ENCODE measurements at places on chromosomes 1 and 21.

GRCh38 chr1:164950541-164950986 is 391.6 kb downstream of the PBX1 start:
- no peaks in the 10 kb centered on the region for H3K27me3 ChIP-seq
- DNase-seq = no peak
- no peak overlapping the region for H3K4me3 ChIP-seq
- peaks cover 12% of the 10 kb centered on the region for H3K36me3 ChIP-seq

DNA sequence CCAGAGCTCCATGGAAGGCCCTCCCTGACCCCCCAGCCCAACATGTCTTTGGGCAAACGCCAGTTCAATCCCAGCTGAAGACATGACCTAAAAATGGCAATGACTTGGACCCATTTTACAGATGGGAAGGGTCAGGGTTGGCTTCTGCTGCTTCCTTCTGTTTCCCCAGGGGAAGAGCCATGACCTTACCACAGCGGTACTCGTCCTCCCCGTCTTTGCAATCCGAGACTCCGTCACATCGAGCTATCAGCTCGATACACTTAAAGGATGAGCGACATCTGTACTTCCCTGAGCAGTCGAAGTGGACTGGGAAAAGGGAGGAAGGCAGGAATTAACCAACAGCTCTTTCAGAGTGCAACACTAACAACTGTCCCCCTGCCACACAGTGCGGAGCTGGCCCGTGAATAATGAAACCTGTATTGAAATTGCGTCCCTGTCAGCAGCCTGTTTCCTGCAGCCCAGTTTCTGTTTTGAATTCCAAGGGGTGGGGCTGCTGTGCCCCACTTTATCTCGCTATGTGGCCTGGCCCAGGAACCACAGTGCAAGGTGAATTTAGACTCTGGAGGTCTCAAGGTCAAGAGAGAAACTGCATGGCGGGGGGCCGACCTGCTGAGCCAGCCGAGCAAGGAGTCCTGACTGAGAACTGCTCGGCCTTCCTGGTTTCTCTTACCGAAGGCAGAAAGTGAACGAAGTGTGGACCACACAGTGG is 7.0 kb downstream of the TMPRSS3 start:
- DNase-seq = no peak
- no peak overlapping the region for H3K27ac ChIP-seq
- H3K36me3 ChIP-seq = no peaks in the 10 kb centered on the region
- peaks cover 9% of the 10 kb centered on the region for H3K4me1 ChIP-seq
- H3K4me3 ChIP-seq = no peak overlapping the region

DNA sequence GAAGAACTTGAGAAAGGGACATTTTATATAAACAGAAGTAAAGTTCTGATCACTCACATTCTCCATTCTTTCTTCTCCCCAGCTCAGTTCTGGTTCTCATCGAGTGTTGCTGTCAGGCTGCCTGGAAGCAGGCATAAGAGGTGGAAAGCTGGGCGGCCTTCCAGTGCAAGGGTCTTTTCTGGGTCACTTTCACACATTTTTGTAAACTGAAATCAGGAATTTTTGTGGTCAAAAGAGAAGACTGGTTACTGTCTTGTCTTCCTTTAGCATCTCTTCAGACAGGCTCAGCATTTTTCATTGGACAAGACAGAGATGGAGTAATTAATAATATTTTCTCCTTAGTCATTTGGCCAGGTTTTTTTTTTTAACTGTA is 93.7 kb downstream of the CTH start:
- peak; percentile 50 for DNase-seq
- H3K36me3 ChIP-seq = no peaks in the 10 kb centered on the region
- peak overlapping the region; percentile 86 for H3K27ac ChIP-seq
- H3K27me3 ChIP-seq = no peaks in the 10 kb centered on the region
- H3K4me1 ChIP-seq = peaks cover 27% of the 10 kb centered on the region

DNA sequence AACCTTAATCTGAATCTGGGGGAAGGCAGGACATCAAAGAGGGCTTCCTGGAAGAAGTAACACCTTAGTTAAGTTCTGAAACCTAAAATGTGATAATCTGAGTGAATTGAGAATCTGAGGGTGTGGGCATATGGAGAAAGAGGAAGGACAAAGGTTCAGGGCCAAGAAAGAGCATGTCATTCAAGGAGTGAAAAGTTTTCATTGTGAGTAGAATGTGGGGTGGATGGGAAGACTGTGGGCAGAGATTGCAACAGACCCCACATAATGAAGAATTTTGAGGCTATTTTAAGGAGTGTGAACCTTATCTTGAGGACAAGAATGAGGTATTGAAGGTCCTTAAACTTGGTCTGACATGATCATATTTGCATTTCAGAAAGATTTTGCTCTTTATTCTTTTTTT is 227.2 kb downstream of the PTGER3 start:
- no peak overlapping the region for H3K27ac ChIP-seq
- DNase-seq = no peak
- H3K4me3 ChIP-seq = no peak overlapping the region
- H3K36me3 ChIP-seq = no peaks in the 10 kb centered on the region

DNA sequence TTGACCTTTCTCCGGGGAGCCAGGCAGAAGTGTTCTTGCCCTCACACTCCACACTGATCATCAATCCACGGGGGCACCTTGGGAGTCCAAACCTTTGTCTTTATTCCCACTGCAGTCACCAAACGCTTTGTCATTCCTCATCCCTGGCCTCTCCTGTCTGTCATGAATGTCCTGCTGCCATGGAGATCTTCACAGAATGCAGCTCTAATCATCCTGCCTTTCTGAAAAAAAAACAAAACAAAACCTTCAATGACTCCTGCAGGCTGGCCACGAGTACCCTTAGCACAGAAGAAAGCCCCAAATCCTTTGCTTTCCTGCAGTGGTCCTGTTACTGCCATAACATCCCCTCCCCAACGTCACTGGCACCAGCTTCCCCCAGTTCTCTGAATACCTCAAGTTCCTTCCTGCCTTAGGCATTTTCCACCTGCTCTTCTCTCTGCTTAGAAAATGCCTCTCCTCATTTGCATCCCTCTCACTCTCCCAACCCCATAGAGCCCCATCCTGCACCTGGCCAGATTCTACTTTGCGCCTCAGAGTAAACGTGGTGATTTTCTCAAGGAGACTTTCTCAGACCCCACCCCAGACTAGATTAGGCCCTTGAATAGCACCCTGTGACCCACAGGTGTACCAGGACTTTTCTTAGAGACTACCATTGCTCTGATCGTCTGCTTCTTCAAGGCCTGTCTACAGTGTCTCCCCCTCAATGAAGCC is 131.2 kb downstream of the AK5 start:
- H3K27ac ChIP-seq = no peak overlapping the region
- DNase-seq = no peak
- no peak overlapping the region for H3K4me3 ChIP-seq
- peaks cover under 1% of the 10 kb centered on the region for H3K36me3 ChIP-seq
- H3K4me1 ChIP-seq = peaks cover 16% of the 10 kb centered on the region

GRCh38 chr1:239711768-239712167 is 325.4 kb downstream of the CHRM3 start:
- no peaks in the 10 kb centered on the region for H3K27me3 ChIP-seq
- no peak overlapping the region for H3K4me3 ChIP-seq
- H3K36me3 ChIP-seq = no peaks in the 10 kb centered on the region
- DNase-seq = no peak
- H3K4me1 ChIP-seq = peaks cover 26% of the 10 kb centered on the region

DNA sequence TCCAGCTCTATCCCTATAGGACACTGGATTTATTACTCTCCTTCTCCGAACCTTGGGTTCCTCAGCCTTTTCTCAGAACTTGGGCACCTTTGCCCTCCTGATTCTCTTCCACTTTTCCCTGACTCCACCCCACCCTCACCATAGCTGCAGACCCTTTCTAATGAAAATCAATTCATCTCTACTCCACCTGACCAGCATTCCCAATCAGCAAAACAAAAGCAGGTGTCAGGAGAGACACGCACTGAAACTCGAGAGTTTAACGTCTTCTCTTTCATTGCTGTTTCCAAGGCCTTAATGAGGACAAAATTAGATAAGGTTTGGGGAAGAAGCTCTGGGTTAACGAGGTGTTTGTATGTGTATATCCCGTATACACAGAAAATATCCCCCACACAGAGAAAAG is 208.8 kb downstream of the PLPP3 start:
- DNase-seq = no peak
- H3K4me3 ChIP-seq = no peak overlapping the region
- no peaks in the 10 kb centered on the region for H3K36me3 ChIP-seq
- no peaks in the 10 kb centered on the region for H3K27me3 ChIP-seq
- H3K4me1 ChIP-seq = peaks cover 21% of the 10 kb centered on the region
- H3K27ac ChIP-seq = no peak overlapping the region

GRCh38 chr1:212962509-212962908 is 12.2 kb downstream of the VASH2 start:
- H3K27ac ChIP-seq = no peak overlapping the region
- H3K4me1 ChIP-seq = no peaks in the 10 kb centered on the region
- DNase-seq = no peak
- no peaks in the 10 kb centered on the region for H3K27me3 ChIP-seq
- no peak overlapping the region for H3K4me3 ChIP-seq

- H3K36me3 ChIP-seq = no peaks in the 10 kb centered on the region
- H3K4me3 ChIP-seq = no peak overlapping the region
- H3K27ac ChIP-seq = no peak overlapping the region
Measured at GRCh38 chr1:111938123-111938522, 51.3 kb downstream of the KCND3 start.
